Thymus (tissue), 14 donors: ENCODE measurements at places on chromosomes 4 and X. TPM values are rescaled to one million over a fixed set of nuclear protein-coding genes. Genes with fewer than 3 reads are reported as not detected.

GRCh38 chrX:19863857-19864223 is 23.6 kb downstream of the SH3KBP1 start:
- DNase-seq: no peak

SH2D1A gene
- total RNA-seq: 218 TPM

DNA sequence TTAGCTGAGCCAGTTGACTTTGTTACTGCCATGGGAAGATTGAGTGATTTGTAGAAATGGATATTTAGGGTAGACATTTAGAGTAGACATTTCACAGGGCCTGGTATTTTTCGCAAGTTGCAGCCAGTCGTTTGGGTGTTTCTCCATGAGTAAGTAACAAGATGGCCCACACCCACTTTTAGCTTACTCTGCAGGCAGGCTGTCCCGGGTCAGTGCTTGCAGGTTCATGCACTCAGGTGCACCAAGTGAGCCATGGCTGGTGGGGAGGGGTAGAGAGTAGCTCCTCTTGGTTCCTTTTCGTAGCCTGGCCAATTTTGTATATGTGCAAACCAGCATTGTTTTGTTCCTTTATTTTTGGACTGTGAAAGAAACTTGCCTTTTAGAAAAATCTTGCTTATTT is 145.6 kb downstream of the POLA1 start:
- DNase-seq: no peak

GRCh38 chr4:4560136-4560535 is 18.3 kb upstream of the STX18 start:
- DNase-seq: no peak

UNC5C gene
- 1.8 TPM for total RNA-seq

DNA sequence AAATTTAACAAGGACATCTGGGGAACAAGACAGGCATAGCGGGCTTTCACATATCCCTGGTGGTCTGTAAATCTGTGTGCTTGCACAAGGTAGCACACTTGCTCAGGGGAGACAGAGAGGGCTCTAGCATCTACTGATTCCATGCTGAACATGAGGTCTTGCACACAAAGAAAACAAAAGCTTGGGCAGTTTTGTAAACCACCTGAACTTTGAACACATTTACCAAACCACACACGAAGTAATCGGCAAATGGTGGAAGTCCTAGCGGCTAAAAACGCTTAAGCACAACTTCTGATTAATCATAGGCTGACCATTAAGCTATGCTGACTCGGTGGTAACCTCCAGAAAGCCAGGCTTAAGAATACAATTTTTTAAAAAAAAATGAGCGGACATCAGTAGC is 52.8 kb downstream of the AKAP4 start:
- no peak for DNase-seq

- no peak for DNase-seq
These were observed 283.5 kb upstream of the FTHL17 start for GRCh38 chrX:31355206-31355955.
